Stimulated activated CD4-positive, alpha-beta T cell treated with anti-CD3 and anti-CD28 coated beads, Interleukin-1b, Interleukin-23, amount 100 ng/mL, for 1 hour (primary cell): ENCODE measurements at places on chromosomes 6 and 20.

GRCh38 chr20:47762699-47763268 lies 22.5 kb downstream of the SULF2 start:
- no peak for DNase-seq

GRCh38 chr20:59786801-59787537 lies 146.5 kb downstream of the SYCP2 start:
- no peak for DNase-seq

- no peak for DNase-seq
These were observed 162.6 kb upstream of the GRIK2 start for GRCh38 chr6:101230866-101231265.

DNA sequence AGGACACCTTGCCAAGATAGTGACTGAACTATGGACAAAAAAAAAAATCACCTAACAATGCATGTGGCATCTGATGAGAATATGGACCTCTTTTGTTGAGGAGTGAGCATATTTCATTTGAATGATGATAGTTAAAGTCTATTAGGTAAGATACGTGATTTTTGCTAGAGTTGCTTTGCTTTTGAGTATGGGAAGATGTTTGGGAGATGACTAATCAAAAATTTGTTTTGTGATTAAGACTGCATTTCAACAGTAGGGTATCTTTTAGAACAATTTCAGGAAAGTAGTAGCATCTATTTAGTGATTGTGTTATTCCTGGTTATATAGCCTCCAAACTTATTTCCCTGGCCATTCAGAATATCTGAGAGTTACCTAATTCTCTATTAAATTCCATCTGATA lies 878.6 kb upstream of the CITED2 start:
- DNase-seq: no peak

DNA sequence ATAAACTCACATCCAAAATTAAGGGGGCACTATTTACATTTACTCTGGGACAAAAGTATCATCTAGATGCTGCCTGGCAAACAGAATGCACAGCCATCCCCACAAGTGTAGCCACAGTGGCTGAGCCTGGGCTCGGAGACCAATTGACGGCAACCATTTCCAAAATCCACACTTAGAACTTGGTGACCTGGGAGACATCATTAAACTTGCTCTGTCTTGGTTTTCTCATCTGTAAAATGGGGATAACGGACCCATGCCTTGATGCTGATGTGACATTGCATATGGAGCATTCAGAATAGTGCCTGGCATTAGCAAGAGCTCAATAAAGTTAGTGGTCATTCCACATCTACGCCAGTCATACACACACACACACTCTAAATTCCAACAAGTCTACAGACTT lies 140.0 kb upstream of the NUP153 start:
- no peak for DNase-seq

DNA sequence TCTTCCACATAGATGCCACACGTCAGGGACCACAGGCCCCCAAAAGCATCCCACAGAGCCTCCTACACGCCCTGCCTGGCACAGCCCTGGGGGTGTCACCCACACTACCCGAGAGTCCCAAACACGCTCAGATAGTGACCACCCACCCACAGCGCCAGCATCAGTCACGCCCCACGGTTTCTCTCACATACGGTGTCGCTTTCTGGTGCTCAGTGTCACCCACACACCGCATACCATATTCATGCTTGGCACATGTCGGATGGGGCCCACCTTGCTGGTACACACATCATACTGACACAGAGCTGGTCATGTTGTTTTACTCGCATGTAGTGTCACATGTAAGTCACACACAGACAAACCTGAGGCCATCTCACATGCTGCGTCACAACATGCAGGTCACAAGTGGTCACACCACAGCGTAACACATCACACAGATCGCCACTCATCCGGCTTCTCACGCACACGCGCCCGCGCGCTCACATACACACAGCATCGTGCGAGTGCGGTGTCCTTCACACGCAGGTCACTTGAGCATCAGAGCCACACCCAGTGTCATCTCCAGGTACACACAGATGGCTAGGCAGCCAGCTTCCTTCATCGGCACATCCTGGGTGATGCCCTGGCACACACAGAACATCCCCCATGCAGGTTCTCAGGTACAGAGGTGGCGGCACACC lies 3.4 kb downstream of the TEAD3 start:
- DNase-seq: no peak

GRCh38 chr6:157887892-157888291 lies 64.8 kb downstream of the SNX9 start:
- no peak for DNase-seq

GRCh38 chr6:16048221-16048620 lies 80.7 kb upstream of the MYLIP start:
- DNase-seq: no peak

DNA sequence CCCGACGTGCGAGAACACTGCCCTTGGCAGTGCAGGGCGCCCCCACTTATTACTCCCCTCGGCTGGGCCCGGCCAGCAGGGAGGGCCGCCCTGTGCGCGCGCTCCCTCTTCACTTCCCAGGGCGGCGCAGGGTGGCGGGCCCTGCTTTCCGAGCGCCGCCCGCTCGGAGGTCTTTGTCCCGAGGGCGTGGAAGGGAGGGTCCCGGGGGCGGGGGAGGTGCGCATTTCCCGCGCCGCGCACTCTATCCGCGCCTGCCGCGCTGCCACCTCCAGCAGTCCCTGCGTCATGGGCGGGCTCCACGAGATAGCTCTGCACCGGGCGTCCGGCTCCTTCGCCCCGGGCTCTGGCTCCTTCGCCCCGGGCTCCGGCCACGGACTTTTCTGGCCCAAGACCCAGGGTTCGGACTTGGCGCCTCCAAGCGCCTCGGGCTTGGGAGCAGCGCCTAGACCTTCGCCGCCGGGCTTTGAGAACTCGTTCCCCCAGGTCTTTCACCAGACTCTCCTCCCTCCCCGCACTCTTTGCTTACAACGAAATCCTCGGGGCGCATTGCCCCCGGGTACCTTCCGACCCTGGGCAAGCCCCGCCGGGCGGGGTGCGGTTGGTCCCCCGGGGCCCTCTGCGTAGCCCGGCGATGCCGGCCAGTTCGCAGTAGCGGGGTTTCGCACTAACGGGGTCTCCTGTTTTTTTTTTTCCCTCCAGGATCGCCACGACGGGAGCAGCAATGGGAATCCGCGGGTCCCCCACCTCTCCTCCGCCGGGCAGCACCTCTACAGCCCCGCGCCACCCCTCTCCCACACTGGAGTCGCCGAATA lies 1.6 kb downstream of the TFAP2C start:
- DNase-seq: no peak

DNA sequence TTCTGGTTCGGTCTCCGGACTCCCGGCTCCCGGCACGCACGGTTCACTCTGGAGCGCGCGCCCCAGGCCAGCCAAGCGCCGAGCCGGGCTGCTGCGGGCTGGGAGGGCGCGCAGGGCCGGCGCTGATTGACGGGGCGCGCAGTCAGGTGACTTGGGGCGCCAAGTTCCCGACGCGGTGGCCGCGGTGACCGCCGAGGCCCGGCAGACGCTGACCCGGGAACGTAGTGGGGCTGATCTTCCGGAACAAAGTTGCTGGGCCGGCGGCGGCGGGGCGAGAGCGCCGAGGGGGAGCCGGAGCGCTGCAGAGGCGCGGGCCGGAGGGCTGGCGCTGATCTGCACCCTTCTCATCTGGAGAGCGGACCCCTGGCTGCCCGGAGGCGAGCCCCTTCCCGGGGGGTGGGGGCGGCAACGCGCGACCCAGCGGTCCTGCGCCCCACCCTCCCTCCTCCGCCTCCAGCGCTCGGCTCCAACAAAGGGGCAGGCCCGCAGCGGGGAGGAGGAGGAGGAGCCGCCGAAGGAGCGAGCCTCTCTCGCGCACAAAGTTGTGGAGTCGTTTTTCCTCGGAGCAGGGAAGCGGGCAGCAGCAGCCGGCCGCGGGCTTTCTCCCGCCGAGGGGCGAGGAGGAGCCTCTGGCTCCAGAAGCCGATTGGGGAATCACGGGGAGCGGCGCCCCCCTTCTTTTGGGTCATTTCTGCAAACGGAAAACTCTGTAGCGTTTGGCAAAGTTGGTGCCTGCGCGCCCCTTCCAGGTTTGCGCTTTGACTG lies at the start of gene UTRN:
Gene UTRN, plus strand, starts transcription at position 553 of the 765 bp plus-strand sequence. CDS start 6,494 bp downstream, outside the sequence.
- DNase-seq: no peak

GRCh38 chr6:44967481-44967880 lies 360.6 kb upstream of the RUNX2 start:
- DNase-seq: no peak

- DNase-seq: no peak
These were observed 327.7 kb downstream of the DHX35 start for GRCh38 chr20:39289831-39290230.
